Left colon (tissue), 2 donors: ENCODE measurements at places on chromosomes 5 and 9. TPM values are rescaled to one million over a fixed set of nuclear protein-coding genes. Genes with fewer than 3 reads are reported as not detected.

Gene SLC22A4
- 3.8 TPM for total RNA-seq

Gene PRELID2
- 86.8 TPM for total RNA-seq

Gene SPAG8
- total RNA-seq, result 0.15 TPM

Gene TMC1
- total RNA-seq, result 0.28 TPM

Gene SCGB3A2
- total RNA-seq, result not detected

Gene IL9
- not detected for total RNA-seq

Gene RNF224
- not detected for total RNA-seq

Gene PCDHA5
- total RNA-seq, result 0.09 TPM

Gene CD72
- total RNA-seq, result 2.2 TPM

Gene SPINK7
- total RNA-seq, result not detected

Gene IFNA13
- not detected for total RNA-seq

Gene FAT2
- total RNA-seq, result not detected

Gene PCDHGB2
- 1.7 TPM for total RNA-seq

Gene CDH10
- total RNA-seq, result 0.14 TPM

Gene ARHGEF37
- total RNA-seq, result 14.2 TPM

Gene SMIM33
- 3.7 TPM for total RNA-seq

Gene PKN3
- 5.4 TPM for total RNA-seq

Gene SLC6A7
- 13.2 TPM for total RNA-seq

Gene PAM
- 71.4 TPM for total RNA-seq

Gene CA9
- 0.89 TPM for total RNA-seq

Gene PRDM12
- total RNA-seq, result not detected

Gene CARTPT
- not detected for total RNA-seq

Gene DTWD2
- 12.4 TPM for total RNA-seq

Gene SLC36A2
- total RNA-seq, result not detected

Gene ADAMTS6
- 1.3 TPM for total RNA-seq

Gene PNPLA7
- 22.4 TPM for total RNA-seq

Gene CDC20B
- not detected for total RNA-seq

Gene DRD1
- total RNA-seq, result 0.17 TPM

Gene CNTFR
- 6.4 TPM for total RNA-seq

Gene TEX48
- not detected for total RNA-seq

Gene GPX8
- 4.0 TPM for total RNA-seq

Gene GARNL3
- 6.0 TPM for total RNA-seq

Gene RXRA
- total RNA-seq, result 88.9 TPM

Gene ZDHHC11B
- total RNA-seq, result 1.5 TPM

Gene RANBP3L
- 0.17 TPM for total RNA-seq

Gene PLEKHG4B
- total RNA-seq, result 0.39 TPM

Gene IRX1
- total RNA-seq, result not detected

Gene COL15A1
- total RNA-seq, result 2.4 TPM

Gene APBA1
- total RNA-seq, result 14.4 TPM

Gene BAAT
- total RNA-seq, result not detected

Gene PCDHGA10
- total RNA-seq, result 5.3 TPM

Gene PRRC1
- 77.7 TPM for total RNA-seq

Gene CDH9
- total RNA-seq, result not detected

Gene GFM2
- total RNA-seq, result 22.1 TPM

Gene MYMK
- not detected for total RNA-seq

Gene LRRC19
- 116 TPM for total RNA-seq

Gene CCL27
- total RNA-seq, result not detected

Gene TENT4A
- 16.5 TPM for total RNA-seq

Gene MGAT1
- 85.6 TPM for total RNA-seq

Gene TTC16
- not detected for total RNA-seq
